Stimulated activated CD4-positive, alpha-beta T cell treated with anti-CD3 and anti-CD28 coated beads, TNF-alpha, amount 100 ng/mL, for 24 hours (primary cell): ENCODE measurements at places on chromosomes 5 and 9.
A peak's percentile ranks its signal among the peaks of the same experiment; 100 is the strongest.

DNA sequence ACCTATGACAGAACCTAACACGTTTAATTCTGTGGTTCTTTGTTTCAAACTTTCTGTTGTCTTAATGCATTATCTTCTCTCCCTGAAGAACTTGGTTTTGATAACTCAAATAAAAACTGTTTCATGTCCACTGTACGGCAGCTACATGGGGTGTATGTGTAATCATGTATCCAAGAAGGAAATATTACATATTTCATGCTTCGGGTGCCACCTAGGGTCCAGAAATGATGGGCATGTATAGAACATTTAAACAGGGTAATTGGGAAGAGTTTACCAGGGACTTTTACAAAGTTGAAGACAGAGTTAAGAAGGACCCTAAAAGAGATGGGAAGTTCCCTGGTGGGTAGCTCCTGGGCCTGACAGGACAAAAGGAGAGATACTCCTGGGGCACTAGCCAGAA lies 291.3 kb downstream of the FBXL7 start:
- no peak for DNase-seq

- no peak for DNase-seq
Measured at GRCh38 chr5:171984748-171985419, 21.6 kb downstream of the FBXW11 start.

DNA sequence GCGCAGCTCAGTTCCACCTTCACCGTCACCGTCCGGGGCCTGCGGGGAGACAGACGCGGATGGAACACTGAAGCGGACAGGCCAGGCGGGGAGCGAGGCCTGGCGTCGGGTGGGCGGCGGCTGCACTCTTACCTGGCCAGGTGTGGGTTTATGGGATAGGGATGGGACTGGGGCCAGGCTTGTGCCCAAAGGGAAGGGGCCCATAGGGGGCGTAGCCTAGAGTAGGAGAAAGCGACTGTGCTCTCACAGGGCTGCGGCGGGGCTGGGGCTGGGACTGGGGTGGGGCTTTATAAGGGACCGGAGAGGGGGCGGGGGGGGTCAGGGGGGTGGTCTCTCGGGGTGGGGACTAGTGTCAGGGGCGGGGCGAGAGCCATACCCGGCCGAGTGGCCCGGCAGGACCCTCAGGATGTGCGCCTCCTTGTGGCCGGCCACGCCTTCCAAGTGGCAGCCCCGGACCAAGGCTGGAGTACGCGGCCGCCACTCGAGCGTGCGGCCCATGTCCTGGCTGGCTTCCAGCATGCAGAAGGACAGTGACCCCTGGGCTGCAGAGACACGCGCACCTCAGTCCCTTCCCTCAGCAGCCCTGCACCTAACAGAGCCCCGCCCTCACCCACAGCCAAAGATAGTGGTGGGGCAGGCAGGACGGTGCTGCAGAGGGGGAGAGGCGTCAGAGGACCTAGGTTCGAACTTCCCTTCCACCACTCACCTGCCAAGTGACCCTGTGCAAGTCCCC lies 22.8 kb downstream of the FPGS start:
- no peak for DNase-seq

DNA sequence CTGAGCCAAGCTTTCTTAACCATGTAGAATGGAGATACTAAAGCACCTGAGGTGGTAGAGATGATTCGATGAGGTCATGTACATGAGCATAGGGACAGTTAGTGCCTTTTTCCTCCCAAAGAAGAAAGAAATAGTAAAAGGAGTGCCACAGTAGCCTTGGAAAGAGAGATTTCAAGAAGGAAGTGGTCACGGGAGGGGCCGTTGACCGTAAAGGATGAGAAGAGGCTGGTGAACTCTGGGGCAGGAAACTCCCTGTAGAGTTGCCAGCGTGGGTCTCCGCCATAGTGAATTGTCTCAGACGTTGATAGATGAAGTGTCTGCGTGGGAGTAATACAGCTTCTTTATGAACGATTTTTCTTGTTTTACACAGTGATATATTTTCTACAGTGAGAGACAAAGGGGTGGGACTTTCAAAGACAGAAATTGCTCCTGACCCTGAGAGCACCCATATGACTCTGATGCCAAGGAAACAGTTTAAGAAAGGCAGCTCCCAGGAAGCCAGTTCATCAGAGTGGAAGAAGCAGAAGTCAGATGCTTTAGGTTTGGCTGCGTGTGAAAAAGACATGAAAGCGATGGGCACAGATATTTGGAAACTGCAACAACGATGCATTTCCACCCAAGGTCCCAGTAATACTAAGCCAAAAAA lies 41.3 kb downstream of the UGCG start:
- peak; percentile 14 for DNase-seq

- no peak for DNase-seq
Measured at GRCh38 chr5:134945041-134945440, 22.7 kb upstream of the CATSPER3 start.

DNA sequence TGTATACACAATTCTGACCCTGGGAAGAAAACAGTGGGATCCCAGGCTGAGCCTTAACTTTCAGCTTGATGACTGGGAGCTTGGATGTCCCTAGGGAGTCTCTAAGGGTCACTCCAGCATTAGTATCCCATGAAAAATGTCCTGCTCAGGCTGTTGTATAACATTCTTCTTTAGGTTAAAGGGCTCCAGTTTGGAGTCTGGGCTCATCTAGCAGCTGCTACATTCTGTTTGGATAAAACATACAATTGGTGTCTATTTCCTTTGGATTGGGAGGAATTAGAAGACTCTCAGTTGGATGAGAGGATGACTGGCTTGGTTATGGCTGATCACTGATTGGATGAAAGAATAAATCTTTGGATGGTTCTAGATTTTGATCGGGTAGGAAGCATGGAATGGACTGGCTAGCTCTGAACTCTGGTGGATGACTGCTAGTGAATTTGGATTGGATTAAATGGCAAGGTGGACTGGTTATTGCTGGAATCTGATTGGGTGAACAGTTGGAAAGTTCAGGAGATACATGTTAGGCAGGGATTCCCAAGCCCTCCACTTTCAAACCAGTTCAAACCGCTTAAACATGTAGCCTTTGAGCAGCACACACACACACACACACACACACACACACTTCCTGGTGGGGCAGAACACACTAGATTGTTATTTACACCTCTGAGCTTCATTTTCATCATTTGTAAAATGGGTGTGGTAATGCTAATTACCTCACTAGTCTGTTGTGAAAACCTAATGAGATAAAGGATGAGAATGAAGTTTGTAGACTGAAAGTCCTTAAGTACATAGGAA lies 7.1 kb upstream of the MYOZ3 start:
- no peak for DNase-seq

GRCh38 chr9:110095161-110095595 lies 112.8 kb downstream of the C9orf152 start:
- no peak for DNase-seq
